ENCODE measurements at places on chromosomes 7 and 10. TPM values are rescaled to one million over a fixed set of nuclear protein-coding genes. Genes with fewer than 3 reads are reported as not detected.

GRCh38 chr10:78776756-78777155, 292.0 kb upstream of the ZMIZ1 start:
- no peaks in the 10 kb centered on the region for H3K27me3 ChIP-seq
- H3K27ac ChIP-seq: peak overlapping the region; percentile 65
- no peaks in the 10 kb centered on the region for H3K36me3 ChIP-seq
- H3K4me1 ChIP-seq: peaks cover 46% of the 10 kb centered on the region

The ATOH7 gene
- polyA plus RNA-seq: not detected

GRCh38 chr7:97167176-97167575, 49.7 kb downstream of the SDHAF3 start:
- no peaks in the 10 kb centered on the region for H3K4me1 ChIP-seq
- no peak overlapping the region for H3K27ac ChIP-seq
- peaks cover 6% of the 10 kb centered on the region for H3K36me3 ChIP-seq
- H3K4me3 ChIP-seq: no peak overlapping the region
- no peaks in the 10 kb centered on the region for H3K27me3 ChIP-seq
- DNase-seq: no peak

DNA sequence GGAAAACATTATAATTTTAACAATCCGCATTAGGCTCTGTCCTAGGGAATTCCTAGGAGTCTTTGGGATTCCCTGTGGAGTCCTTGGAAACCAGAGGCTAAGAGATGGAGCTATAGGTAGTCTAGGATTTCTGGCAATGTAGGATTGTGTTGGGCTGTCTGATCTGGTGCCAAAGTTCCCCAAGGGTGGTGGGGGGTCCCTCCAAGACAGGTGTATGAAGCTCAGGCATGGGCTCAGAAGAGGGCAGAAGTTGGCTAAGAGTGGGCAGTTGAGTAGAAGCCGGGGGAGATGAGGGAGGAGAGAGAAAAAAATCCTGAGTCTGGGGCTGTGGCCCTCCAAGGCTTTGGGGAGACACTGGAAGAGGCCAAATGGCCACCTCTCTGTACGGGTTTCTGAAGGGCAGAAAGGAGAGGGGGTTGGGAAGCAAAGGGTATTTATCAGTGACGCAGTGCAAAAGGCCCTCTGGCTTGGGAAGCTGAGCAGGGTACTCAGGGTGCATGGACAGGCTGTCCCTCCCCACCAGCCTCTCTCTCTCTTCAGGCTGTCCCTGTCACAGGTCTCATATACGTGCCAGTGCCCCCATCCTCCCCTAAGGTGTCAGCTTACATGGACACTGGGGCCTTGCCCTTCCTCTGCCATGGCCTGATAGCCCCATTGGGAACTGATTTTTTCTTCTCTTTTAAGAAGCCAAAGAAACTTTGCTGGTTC, 929 bp downstream of the HOXA6 start:
- peaks cover 5% of the 10 kb centered on the region for H3K36me3 ChIP-seq
- H3K27me3 ChIP-seq: peaks cover 5% of the 10 kb centered on the region
- H3K4me3 ChIP-seq: no peak overlapping the region
- no peak for DNase-seq
- H3K27ac ChIP-seq: peak overlapping the region; percentile 99

GRCh38 chr10:132634947-132635271, 97.3 kb downstream of the INPP5A start:
- no peak overlapping the region for H3K4me3 ChIP-seq
- no peaks in the 10 kb centered on the region for H3K27me3 ChIP-seq
- DNase-seq: no peak
- peaks cover 74% of the 10 kb centered on the region for H3K4me1 ChIP-seq
- no peak overlapping the region for H3K27ac ChIP-seq
- H3K36me3 ChIP-seq: no peaks in the 10 kb centered on the region

- no peaks in the 10 kb centered on the region for H3K36me3 ChIP-seq
- H3K4me1 ChIP-seq: no peaks in the 10 kb centered on the region
- no peak for DNase-seq
- no peaks in the 10 kb centered on the region for H3K27me3 ChIP-seq
- no peak overlapping the region for H3K4me3 ChIP-seq
Observed at GRCh38 chr7:154480817-154481216, 428.6 kb downstream of the DPP6 start.

The MSMB gene
- not detected for polyA plus RNA-seq

DNA sequence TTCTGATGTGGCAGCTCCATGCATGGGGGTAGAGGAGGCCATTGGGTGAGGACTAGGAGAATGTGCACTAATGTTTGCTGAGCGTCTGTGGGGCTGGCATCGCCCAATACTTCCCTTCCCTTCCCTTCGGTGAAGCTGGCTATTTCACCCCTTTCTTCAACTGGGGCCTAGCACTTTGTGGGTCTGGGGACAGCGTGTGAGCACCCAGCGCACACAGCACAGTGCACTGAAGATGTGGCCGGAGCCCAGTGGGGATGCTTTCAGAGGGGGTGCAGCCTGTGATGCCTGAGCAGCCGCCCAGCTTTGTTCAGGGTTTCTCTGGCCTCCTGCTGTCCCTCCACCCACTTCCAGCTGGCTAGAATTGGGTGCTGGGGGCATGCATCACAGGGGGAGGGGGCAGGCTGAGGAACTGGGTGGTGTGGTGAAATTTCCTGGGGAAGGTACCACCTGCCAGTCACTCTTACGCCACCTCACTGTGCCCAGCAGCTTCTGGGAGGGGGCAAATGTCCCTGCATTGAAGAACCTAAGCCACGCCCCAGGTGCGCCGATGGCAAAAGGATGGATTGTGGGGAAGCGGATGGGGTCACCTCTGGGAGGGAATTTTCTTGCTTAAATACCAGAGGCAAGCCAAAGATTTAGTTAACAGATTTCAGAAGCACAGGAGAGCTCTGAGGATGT, 45.5 kb downstream of the CLEC2L start:
- DNase-seq: no peak
- H3K4me3 ChIP-seq: no peak overlapping the region
- peaks cover 88% of the 10 kb centered on the region for H3K36me3 ChIP-seq
- no peaks in the 10 kb centered on the region for H3K4me1 ChIP-seq
- H3K27me3 ChIP-seq: no peaks in the 10 kb centered on the region

The MALRD1 gene
- 1.3 TPM for polyA plus RNA-seq

DNA sequence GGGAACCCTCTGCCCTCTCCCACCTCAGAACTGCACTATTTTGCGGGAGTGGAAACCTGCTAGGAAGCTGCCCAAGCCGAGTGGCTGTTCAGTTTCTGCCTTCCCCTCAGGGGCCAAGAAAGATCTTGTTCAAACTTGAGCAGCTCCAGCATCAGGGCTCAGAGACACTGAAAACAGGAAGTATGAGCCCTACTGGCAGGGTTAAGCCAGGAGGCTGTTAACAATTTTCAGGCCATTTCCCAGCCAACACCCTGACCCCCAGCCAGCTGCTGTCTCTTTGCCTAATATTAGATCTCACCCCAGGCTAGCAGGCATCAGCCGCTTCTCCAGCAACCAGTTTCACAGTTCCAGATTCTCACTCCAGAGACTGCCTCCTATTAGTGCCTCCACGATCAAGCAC, 9.2 kb downstream of the PLAU start:
- no peaks in the 10 kb centered on the region for H3K27me3 ChIP-seq
- peak; percentile 63 for DNase-seq
- no peak overlapping the region for H3K4me3 ChIP-seq
- H3K4me1 ChIP-seq: peaks cover 8% of the 10 kb centered on the region
- peaks cover 5% of the 10 kb centered on the region for H3K36me3 ChIP-seq

DNA sequence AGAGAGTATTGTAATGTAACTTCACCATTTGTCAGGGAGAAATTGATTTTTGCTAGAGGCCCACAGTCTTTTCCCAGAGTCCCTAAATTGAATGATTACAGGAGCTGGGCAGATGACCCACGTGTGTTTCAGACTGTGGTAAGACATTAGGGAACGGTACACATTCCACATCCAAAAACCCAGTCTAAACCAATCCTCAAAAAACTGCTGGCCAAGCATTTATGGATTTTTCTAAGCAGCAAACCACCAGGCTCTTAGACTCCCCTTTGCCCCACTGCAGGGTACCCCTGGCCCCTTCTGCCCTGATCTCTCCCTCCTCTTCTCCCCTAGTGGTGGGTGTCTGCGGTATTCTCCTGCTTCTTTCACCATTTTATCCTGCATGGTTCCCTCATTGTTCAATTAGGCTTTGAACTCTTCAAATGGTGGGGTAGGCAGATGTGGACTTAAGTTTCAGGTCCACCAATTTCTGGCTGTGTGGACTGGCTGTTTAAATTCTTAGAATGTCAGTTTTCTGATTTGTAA, 135.5 kb upstream of the SORCS3 start:
- no peaks in the 10 kb centered on the region for H3K36me3 ChIP-seq
- no peak for DNase-seq
- H3K4me1 ChIP-seq: no peaks in the 10 kb centered on the region
- H3K27ac ChIP-seq: no peak overlapping the region
- peaks cover 5% of the 10 kb centered on the region for H3K27me3 ChIP-seq
- no peak overlapping the region for H3K4me3 ChIP-seq

GRCh38 chr10:50464004-50464409, 159.7 kb downstream of the SGMS1 start:
- no peaks in the 10 kb centered on the region for H3K4me1 ChIP-seq
- no peaks in the 10 kb centered on the region for H3K27me3 ChIP-seq
- peak; percentile 43 for DNase-seq

DNA sequence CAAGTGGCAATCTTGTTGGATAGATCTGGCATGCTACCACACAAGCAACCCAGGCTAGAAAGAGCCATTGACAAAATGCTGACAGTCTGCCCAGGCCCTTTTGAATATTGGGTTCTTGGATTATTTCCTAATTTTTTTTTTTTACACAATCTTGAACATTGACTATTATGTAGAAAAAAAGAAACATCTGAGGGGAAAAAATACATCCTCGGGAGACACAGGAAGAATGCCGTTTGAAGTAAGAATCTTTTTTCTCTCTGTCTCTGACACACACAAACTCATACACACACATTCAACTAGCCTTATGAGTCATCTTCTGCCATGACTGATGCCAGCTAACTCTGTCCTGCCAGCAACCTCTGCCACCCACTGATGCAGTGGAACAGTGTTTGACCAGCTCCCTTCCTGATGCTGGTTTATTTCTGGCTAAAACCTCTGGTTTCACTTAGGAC, 47.2 kb downstream of the SORBS1 start:
- peak overlapping the region; percentile 86 for H3K27ac ChIP-seq
- H3K27me3 ChIP-seq: no peaks in the 10 kb centered on the region
- peaks cover 73% of the 10 kb centered on the region for H3K4me1 ChIP-seq

- H3K27ac ChIP-seq: no peak overlapping the region
- no peak overlapping the region for H3K4me3 ChIP-seq
- H3K4me1 ChIP-seq: no peaks in the 10 kb centered on the region
- no peaks in the 10 kb centered on the region for H3K36me3 ChIP-seq
- no peaks in the 10 kb centered on the region for H3K27me3 ChIP-seq
- no peak for DNase-seq
Observed at GRCh38 chr7:78307892-78308291, 509.3 kb downstream of the PHTF2 start.

GRCh38 chr7:66859794-66860645, 61.0 kb upstream of the TMEM248 start:
- no peak overlapping the region for H3K4me3 ChIP-seq
- no peak for DNase-seq
- H3K27ac ChIP-seq: no peak overlapping the region
- H3K4me1 ChIP-seq: no peaks in the 10 kb centered on the region

The PRLHR gene
- polyA plus RNA-seq: 0.05 TPM

GRCh38 chr10:119026301-119027110, 3.0 kb upstream of the NANOS1 start:
- H3K27me3 ChIP-seq: no peaks in the 10 kb centered on the region
- H3K4me1 ChIP-seq: peaks cover 43% of the 10 kb centered on the region
- no peak overlapping the region for H3K4me3 ChIP-seq
- no peak for DNase-seq

- no peaks in the 10 kb centered on the region for H3K36me3 ChIP-seq
- H3K4me3 ChIP-seq: no peak overlapping the region
- no peak overlapping the region for H3K27ac ChIP-seq
- no peak for DNase-seq
- no peaks in the 10 kb centered on the region for H3K27me3 ChIP-seq
- peaks cover 11% of the 10 kb centered on the region for H3K4me1 ChIP-seq
Observed at GRCh38 chr10:82925547-82925946, 1050.6 kb downstream of the NRG3 start.

GRCh38 chr10:510415-510881, 179.0 kb downstream of the DIP2C start:
- H3K4me1 ChIP-seq: peaks cover 7% of the 10 kb centered on the region
- no peaks in the 10 kb centered on the region for H3K27me3 ChIP-seq
- peaks cover 19% of the 10 kb centered on the region for H3K36me3 ChIP-seq
- H3K27ac ChIP-seq: peak overlapping the region; percentile 61
- peak; percentile 55 for DNase-seq

The PCLO gene
- 1.9 TPM for polyA plus RNA-seq

- no peaks in the 10 kb centered on the region for H3K27me3 ChIP-seq
- H3K4me1 ChIP-seq: no peaks in the 10 kb centered on the region
- no peak overlapping the region for H3K27ac ChIP-seq
- no peaks in the 10 kb centered on the region for H3K36me3 ChIP-seq
- H3K4me3 ChIP-seq: no peak overlapping the region
Observed at GRCh38 chr10:6751363-6751762, 171.3 kb upstream of the PRKCQ start.

- no peak overlapping the region for H3K27ac ChIP-seq
- H3K27me3 ChIP-seq: no peaks in the 10 kb centered on the region
- no peak for DNase-seq
- H3K36me3 ChIP-seq: no peaks in the 10 kb centered on the region
- no peak overlapping the region for H3K4me3 ChIP-seq
Observed at GRCh38 chr10:30893208-30893607, 138.5 kb downstream of the ZNF438 start.

DNA sequence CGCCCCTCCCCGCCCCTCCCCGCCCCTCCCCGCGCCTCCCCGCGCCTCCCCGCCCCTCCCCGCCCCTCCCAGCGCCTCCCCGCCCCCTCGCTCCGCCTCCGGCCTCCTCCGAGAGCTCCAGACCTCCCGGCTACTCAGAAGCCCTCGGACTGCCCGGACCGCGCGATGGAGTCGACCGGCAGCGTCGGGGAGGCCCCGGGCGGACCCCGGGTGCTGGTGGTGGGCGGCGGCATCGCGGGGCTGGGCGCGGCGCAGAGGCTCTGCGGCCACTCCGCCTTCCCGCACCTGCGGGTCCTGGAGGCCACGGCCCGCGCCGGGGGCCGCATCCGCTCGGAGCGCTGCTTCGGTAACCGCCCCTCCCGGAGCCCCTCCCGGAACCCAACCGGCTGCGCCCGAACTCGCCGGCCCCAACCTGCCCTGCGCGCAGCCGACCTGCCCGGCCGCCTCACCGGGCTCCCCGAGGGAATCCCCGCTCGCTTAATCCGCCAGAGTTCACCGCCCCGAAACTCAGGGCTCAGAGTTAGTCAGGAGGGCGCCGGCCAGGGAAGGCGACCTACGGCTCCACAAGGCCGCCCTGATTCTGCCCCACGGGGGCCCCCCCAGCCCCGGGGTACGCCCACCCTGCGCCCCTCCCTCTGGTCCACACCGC, at the start of gene PAOX:
PAOX (plus strand) TSS at position 111 of the 649 bp plus-strand sequence; CDS start at position 166, 55 bp downstream.
- DNase-seq: peak; percentile 75
- peak within 1 kb of the TSS; percentile 93 for H3K27ac ChIP-seq
- H3K27me3 ChIP-seq: no peaks in the 10 kb centered on the region
- H3K4me3 ChIP-seq: peak within 1 kb of the TSS; percentile 97

GRCh38 chr10:111556666-111557065, 479.8 kb downstream of the ADRA2A start:
- H3K4me3 ChIP-seq: no peak overlapping the region
- DNase-seq: no peak
- H3K27me3 ChIP-seq: no peaks in the 10 kb centered on the region
- H3K4me1 ChIP-seq: no peaks in the 10 kb centered on the region

The ANKRD1 gene
- 1.7 TPM for polyA plus RNA-seq

All from stomach (tissue), 19 donors.